ENCODE measurements at places on chromosomes 5 and 9.

DNA sequence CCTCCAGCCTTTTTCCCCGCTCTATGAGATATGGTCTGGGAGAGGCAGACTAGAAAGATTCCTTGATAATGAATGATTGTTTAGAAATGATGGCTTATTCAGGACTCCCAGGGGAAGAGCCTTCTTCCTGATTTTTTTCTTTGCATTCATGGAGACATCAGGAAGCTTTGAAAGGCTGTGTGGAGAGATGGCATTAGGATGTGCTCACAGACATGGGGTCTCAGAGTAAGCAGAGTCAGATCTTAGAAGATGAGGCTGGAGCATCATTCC lies 37.1 kb downstream of the PPARGC1B start:
- DNase-seq: no peak

DNA sequence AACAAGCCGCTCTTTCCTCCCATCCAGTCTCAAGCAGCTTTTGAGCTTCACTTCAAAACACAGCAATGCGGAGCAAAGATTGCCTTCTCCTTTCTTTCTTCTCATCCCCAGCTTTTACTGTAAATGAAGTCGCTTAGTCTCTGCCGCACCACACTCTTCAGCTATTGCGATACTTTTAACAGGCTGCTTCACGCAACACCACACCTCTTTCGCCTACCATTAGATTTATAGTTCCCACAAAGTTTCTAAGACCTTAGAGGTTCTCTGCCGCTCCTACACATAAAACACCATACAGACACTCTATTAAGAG lies 711 bp downstream of the PGGT1B start:
- DNase-seq: no peak

DNA sequence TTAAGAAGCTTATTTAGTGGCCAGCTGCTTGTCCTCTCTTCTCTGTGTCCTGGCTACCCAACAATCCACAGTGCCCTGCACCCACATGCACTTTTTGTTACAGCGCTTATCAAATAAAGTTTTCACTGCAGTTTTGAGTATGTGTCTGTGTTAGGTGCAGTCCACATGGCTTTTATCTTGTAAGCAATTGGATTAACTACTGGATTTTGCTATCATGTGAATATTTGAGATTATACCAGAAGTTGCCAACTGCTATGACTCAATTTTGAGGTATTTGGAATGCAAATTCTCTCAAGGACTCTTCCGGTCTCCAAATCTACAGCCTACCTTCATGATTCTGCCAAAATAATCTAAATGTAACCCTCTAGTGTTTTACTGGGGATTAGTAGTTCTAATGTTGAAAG lies 690.2 kb downstream of the NR2F1-AS1 start:
- no peak for DNase-seq

GRCh38 chr5:86866036-86866435 lies 248.3 kb downstream of the COX7C start:
- DNase-seq: no peak

GRCh38 chr5:144304688-144305087 lies 134.0 kb downstream of the KCTD16 start:
- DNase-seq: no peak

- no peak for DNase-seq
Measured at GRCh38 chr9:33294670-33295432, 4.5 kb downstream of the NFX1 start.

- no peak for DNase-seq
Measured at GRCh38 chr9:16223074-16223871, 647.2 kb downstream of the BNC2 start.

GRCh38 chr9:19748278-19749126 lies 40.3 kb downstream of the SLC24A2 start:
- DNase-seq: no peak

DNA sequence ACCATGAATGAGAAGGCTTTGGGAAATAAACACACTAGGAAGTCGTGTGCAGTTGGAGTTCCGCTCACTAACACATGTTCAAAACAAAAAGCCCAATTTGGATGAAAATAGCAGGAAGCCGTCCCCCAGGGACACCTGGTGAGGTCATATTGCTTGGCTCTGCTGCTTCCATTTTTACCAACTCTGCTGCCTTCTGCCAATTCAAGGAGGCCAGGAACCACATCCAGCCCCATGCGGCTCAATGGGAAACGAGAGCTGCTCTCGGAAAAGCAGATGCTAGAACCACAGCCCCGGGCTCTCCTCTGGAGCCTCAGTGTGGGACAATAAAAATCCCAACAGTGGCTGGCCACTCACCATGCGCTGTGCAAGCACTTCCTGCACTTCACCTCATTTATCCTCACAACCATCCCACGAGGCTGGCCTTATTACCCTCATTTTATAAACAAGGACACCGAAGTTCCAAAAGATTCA lies 13.4 kb downstream of the ADAM19 start:
- no peak for DNase-seq

DNA sequence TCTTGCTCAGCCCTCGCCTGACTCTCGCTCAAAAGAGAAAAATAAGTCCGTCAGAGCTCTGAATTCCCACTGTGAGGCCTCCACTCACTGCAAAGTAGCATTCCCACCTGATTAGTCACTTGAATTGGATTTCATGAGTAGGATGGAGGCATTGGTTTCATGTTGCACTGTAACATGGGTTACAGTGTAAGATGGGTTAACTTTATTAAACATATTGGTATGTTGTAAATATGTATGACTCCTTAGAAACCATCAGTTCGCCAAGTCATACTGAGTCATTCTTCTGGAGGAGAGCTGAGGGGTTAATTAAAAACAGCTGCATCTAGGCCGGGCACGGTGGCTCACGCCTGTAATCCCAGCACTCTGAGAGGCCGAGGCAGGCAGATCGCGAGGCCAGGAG lies 93.8 kb upstream of the BNC2 start:
- no peak for DNase-seq

GRCh38 chr9:112421771-112422222 lies 41.9 kb downstream of the HSDL2 start:
- DNase-seq: no peak

- no peak for DNase-seq
Measured at GRCh38 chr5:80282054-80282453, 26.2 kb upstream of the SERINC5 start.

DNA sequence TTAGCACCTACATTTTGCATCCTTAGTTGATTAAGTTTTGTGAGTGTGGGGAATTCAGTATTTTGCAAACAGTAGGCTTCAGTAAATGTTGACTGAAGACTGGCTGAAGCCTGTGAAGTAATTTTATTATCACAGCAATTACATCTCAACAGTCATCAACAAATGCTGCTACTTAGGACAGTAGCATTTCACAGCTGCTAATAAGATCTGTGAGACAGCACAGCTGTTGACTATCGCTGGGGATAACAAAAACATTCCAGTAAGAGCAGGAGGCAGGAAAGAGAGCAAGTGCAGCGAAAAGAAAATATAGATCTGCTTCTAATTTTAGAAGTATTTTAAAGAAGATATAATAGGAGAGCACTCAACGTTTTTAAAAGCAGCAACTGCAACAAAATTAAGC lies 117.3 kb upstream of the FGF10 start:
- no peak for DNase-seq

DNA sequence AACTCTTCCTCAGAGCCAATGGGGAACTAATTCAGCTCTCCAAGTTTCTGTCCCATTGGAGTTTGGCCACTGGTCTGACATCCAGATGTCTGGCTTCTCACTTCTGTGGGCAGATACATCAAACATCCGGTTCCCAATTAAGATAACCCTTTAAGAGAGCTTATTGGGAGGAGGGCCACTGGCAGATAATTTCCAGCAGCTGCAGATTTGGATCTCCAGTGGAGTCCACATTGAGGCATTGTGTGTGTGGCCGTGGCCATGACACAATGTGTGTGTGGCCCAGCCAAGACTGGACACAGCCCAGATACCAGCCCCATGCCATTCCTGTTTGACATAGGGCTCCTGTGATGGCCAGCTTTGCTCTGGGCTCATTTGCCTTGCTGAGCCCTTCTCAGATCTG lies 110.5 kb upstream of the MAP1B start:
- DNase-seq: no peak

- DNase-seq: no peak
Measured at GRCh38 chr9:126698756-126699155, 85.0 kb downstream of the LMX1B start.

- DNase-seq: no peak
Measured at GRCh38 chr9:107243742-107244141, 39.3 kb upstream of the RAD23B start.

DNA sequence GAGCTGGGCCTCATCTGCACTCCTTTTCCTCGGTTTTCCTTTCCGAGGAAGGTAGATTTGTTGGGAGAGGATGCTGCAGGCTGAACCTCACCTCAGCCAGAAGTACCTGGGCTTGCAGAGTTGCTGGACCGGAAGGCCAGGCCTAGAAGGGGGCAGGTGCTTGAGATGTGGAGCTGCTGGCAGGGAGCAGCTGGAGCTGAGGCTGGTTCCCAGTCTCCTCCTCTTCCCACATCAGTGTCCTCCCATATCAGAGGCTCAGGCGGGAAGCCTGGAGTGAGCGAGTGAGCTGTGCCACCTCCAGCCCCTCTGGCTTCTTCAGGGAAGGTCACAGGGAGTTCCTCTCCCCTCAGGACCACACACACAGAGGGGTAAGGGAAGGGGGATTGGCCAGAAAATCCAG lies 259.4 kb downstream of the GADD45G start:
- DNase-seq: no peak

- no peak for DNase-seq
Measured at GRCh38 chr9:37026113-37026930, 7.7 kb downstream of the PAX5 start.

DNA sequence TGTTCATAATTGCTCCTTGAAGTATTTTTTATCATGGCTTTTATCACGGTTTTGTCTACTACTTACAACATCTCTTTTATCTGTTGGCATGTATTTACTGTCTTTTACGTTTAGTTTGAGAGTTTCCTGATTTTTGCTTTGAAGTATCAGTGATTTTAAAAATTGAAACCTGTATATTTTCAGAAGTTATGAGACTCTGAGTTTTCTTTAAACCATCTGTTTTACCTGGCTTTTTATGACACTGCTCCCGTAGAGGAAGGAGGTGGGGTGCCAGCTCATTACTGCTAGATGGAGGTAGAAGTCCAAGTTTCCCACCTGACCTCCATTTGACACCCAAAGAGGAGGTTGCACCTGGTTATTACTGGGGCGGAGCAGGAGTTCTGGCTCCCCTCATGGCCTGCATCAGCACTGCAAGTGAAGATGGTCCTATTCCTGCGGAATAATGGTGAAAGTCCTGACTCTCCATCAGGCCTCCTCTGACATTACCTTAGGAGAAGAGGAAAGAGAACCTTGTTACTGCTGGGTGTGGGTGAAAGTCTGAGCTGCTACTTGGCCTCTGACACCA lies 10.0 kb upstream of the ZNF131 start:
- no peak for DNase-seq

DNA sequence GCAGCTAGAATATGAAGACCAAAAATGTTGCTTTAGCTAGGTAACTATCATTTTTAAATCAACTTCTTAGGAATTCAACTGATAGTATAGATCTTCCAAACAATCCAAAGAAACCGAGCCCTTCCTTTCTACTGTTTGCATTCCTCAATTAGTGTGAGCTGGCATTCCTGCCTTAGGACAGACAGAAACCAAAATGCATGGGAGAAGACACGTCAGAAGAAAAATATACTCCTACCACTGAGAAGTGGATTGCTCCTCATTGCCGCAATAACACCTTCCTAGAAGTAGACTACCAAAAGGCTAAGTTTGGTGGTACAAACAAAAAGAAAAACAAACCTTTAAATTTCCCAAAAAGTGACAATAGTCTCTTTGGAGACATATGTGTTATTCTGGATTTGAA lies 440.0 kb downstream of the SEMA5A start:
- no peak for DNase-seq
